Stimulated activated CD4-positive, alpha-beta T cell treated with anti-CD3 and anti-CD28 coated beads, Interleukin-12 subunit alpha, Interleukin-12 subunit beta, amount 100 ng/mL, for 48 hours (primary cell): ENCODE measurements at places on chromosomes 7 and 10.

- no peak for DNase-seq
Measured at GRCh38 chr7:18103436-18104218, 76.0 kb upstream of the PRPS1L1 start.

GRCh38 chr7:105920766-105921165 is 42.3 kb upstream of the CDHR3 start:
- no peak for DNase-seq

DNA sequence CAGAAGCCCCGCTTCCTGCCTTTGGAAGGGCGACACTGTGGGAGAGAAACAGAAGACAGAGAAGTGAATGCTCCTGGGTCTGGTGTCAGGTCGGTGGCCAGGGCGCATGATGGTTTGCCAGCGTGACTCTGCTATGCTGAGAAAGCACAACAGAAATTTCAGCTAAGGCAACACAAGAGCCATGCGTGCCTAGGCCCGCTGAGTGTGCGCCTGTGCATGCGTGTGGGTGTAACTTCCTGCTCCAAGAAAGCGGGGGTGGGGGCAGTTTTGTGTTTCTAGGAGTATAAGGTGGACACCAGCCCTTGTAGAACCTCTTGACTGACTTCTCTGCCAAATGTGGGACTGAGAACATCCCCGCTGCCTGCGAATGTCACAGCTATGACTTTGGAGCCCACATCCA is 6.2 kb downstream of the IGFBP3 start:
- no peak for DNase-seq

GRCh38 chr10:19710600-19710999 is 105.6 kb upstream of the PLXDC2 start:
- DNase-seq = no peak

DNA sequence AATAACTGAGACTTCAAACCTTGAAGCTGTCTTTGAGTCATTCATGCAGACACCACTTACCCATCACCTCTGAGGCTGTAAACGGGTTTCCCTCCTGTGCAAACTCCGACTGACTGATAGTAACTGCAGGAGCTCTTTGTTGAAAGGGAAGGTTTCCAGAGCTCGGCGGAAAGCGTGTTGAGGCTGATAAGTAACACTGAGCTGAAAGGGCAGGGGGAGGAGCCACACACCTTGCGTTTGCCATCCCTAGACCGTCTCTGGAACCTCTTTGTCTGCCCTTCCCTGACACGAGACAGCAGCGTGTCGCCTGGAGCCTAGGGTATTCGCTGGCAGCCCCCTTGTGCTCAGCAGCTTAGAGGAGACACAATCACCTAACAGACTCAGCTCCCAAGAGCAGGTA is 134.0 kb downstream of the PAXIP1 start:
- DNase-seq = no peak
